ENCODE measurements at places on chromosomes 3 and 15.

- no peak for DNase-seq
Observed at GRCh38 chr3:6791161-6791560, 69.8 kb upstream of the GRM7 start.

GRCh38 chr15:25799906-25800700 lies 63.0 kb downstream of the ATP10A start:
- no peak for DNase-seq

DNA sequence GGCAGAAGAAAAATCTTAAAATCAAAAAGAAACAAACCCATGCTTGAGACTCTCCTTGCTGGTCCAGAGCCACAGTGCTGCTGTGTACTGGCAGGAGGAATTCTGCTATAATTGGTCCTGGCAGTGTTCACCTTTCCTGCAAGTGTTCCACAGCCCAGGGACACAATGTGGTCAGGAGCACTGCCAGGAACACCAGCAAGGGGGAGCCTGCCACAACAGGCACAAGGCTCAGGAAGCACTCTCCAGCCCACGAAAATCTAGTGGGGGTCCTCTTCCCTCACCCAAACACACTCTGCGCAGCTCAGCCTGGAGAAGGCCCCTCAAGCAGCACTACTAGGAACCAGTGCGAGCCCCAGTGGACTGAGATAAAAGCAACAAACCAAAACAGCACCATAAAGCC lies 92.9 kb downstream of the UBE3A start:
- DNase-seq = no peak

GRCh38 chr15:87573039-87573438 lies 683.5 kb downstream of the NTRK3 start:
- DNase-seq = no peak

- no peak for DNase-seq
Observed at GRCh38 chr15:50880206-50880605, 28.3 kb upstream of the AP4E1 start.

DNA sequence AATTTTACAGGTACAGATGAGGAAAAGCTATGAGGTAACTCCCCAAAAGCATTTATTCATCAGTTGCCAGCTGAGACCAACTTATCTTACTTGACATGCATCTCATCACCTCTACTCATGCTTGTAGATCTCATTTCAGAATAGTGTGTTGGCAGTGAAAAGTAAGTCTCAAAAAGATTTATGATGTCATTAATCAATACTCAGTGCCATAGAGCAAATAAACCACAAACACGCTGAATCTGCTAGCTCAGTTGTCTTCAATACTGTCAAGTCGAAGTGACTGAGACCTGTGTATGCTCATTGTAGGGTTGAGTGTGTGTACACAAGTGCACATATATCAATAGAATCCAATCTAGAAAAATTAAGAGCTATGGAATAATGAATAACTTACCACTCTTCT lies 413.5 kb downstream of the CNTN3 start:
- no peak for DNase-seq

GRCh38 chr3:123926396-123926795 lies 34.6 kb downstream of the CCDC14 start:
- DNase-seq = no peak

- DNase-seq = no peak
Observed at GRCh38 chr3:109155828-109156227, 19.3 kb downstream of the C3orf85 start.

DNA sequence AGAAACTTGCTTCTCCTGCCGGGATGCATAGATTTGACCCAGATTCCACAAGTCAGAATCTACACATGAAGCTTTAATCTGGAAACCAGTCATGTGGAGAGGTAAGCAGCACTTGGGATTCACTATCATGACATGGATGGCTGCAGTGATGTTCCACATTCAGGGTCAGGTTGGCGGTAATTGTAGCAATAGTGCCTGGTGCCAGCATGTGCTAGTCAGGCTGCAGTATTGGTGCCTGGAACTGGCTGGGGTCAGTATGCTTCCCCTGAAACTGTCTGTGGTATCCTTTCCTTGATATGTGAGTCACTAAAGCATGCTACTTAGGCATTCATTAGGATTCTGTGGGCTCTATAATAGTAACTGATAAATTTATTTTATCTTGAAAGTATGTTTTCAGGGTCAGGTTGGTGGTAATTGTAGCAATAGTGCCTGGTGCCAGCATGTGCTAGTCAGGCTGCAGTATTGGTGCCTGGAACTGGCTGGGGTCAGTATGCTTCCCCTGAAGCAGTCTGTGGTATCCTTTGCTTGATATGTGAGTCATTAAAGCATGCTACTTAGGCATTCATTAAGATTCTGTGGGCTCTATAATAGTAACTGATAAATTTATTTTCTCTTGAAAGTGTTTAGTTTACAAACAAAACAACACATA lies 1439.2 kb downstream of the ZPLD1 start:
- DNase-seq = no peak

DNA sequence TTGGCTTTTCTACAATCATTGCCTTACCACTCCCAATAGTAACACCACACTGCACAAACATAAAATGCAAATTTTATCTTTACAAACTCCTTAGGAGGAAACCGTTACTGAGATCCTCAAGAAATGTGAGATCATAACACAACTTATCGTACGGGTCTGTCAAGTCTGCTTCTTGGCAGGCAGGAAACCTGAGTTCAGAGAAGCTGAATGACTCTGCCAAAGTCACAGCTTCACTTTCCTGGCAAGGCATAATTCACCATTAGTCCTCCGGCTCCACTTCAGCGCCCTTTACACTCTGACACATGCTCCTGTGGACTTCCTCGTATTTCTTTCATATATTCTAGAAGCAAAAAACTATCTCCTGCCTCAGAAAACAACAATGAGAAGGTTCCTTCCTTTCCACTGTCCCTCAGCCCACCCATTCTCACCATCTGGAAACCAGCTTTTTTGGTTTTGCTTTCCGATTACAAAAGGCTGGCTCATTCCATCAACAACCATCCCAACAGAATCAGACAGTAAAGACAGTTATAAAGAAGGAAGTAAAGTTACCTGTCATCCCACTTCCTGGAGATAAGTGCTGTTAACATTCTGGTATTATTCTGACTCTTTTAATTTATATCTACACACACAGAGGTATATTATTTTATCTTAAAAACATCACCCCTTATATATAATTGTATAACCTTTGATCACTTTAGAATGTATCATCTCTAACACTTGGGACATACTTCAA lies 223.4 kb downstream of the STT3B start:
- DNase-seq = no peak

DNA sequence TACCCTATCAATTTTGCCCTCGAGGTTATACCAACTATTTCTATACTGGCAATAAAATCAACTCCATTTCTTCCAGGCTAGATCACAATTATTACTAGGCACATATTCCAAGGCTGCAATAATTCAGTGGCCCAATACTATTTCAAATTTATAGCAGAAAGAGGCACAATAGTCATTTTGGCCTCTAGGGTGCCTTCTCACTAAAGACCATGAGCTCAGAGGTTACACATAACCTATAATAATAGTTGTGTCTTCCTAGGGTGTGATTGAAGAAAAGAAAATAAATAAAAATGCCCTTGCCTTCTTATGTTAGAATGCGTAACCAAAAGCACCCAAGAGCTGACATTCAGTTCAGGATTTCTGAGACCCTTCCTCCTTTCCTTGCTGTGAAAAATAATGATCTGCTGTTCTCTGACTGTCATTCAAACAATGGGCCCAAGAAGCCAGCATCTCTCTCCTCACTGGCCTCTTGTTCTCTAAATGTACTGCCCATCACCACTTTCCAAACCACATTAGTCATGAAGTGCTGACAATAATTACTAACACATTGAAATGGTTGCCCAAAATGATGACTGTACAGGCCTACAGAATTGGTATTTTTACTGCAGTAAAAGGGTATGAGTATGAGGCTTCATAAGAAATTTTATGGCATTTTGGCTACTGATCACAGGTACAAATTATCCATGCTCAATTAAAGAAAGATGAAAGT lies 244.8 kb downstream of the LRRN1 start:
- no peak for DNase-seq

DNA sequence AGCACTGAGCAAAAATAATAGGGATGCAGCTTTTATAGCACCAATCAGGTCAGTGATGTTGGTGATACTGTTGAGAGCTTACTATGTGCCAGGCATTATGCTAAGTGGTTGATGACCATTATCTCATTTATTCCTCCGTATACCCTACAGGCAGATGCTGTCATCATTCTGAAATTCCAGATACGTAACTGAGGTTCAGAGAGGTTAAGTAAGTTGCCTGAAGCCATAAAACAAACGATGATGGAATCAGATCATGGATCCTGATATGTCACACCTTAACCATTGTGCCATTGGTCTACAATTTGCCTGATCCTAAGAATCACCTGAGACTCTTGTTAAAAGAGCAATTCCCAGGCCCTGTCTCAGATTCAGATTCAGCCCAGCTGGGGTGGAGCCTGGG lies 49.5 kb downstream of the ST6GAL1 start:
- no peak for DNase-seq

DNA sequence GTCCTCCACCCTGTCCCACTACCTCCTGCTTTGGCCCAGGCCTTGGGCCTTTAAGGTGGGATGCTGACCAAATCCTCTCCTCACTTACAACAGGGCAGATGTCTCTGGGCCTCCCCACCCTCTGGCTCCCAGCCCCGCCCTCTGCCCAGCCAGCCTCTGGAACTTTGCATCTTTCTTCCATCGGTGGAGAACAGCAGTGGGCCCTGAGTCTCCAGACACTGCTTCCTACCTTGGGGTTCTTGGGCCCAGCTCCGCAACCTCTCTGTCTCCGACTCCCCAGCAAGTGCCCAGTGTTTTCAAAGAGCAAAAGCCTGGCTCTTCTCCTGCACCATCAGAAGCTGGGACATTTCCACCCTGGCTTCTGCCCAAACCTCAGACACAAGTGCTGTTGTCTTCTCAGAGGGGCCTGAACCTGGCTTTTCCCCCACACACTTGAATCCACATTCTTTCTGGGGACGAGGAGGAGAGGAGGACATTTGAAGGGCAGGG lies 33.1 kb downstream of the MRAS start:
- no peak for DNase-seq

DNA sequence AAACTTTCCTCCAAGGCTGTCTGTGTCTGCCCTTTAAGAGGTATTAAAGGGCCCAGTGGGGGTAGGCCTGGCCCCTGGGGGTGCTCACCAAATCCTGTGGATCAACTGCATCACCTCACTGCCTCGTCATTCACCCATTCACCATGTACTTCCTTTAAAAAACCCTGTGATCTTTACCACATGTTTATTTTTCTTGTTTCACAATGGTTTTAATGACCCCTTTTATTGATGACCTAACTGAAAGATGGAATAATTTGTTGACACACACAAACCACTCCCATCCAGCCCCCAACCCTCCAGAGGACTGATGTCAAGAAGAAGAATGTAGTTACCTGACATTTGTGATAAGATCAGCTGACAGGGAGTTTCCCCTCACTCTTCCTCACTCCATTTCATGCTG lies 40.8 kb downstream of the KCNAB1 start:
- no peak for DNase-seq

GRCh38 chr15:49168016-49168415 lies 2.0 kb upstream of the GALK2 start:
- no peak for DNase-seq

- DNase-seq = no peak
Observed at GRCh38 chr3:18669374-18669773, 244.2 kb upstream of the SATB1 start.

GRCh38 chr3:193830791-193831191 lies 237.8 kb downstream of the OPA1 start:
- no peak for DNase-seq

DNA sequence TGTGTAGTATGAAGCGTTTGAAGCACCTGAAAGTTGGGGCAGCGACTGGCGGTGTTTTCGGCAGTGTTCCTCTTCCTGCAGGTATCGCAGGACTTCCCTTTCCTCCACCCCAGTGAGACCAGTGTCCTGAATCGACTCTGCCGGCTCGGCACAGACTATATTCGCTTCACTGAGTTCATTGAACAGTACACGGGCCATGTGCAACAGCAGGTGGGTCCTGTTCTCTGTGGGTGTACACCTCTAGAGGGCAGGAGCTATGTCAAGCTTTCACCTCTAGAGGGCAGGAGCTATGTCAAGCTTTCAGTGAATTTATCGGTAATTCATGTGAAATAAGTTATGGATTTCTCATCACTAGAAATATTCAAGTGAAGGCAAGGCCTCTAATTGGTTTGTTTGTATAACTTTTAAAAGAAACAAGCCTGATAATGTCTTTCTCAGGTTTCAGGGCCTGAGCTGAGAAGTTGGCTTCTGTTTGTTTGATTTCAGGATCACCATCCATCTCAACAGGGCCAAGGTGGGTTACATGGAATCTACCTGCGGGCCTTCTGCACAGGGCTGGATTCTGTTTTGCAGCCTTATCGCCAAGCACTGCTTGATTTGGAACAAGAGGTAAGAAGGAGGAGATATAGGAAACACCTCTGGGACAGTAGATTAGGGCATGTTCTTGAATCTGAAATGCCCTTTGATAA lies 5.3 kb downstream of the TUBGCP4 start:
- no peak for DNase-seq

GRCh38 chr3:59372346-59372745 lies 322.5 kb upstream of the CFAP20DC start:
- DNase-seq = no peak

- no peak for DNase-seq
Observed at GRCh38 chr3:165491487-165491886, 295.3 kb upstream of the SLITRK3 start.

DNA sequence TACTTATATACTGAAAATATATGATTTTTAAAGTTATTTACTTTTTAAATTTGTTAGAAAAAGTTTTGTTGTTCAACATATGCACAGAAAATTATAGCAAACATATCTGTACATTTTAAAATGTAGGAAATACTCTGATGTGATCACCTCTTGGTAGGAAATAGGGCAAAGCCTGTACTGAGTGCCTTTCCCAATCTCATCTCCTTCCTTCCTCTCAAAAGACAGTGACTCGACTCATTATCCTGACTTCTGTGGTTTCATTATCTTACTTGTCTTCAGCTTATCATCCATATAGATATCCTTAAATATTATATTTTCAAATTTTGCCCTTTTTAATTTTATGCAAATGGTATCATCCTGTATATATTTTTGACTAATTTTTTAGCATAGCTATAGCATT lies 18.4 kb upstream of the ALCAM start:
- no peak for DNase-seq

GRCh38 chr15:71746719-71747118 lies 63.6 kb upstream of the NR2E3 start:
- no peak for DNase-seq

DNA sequence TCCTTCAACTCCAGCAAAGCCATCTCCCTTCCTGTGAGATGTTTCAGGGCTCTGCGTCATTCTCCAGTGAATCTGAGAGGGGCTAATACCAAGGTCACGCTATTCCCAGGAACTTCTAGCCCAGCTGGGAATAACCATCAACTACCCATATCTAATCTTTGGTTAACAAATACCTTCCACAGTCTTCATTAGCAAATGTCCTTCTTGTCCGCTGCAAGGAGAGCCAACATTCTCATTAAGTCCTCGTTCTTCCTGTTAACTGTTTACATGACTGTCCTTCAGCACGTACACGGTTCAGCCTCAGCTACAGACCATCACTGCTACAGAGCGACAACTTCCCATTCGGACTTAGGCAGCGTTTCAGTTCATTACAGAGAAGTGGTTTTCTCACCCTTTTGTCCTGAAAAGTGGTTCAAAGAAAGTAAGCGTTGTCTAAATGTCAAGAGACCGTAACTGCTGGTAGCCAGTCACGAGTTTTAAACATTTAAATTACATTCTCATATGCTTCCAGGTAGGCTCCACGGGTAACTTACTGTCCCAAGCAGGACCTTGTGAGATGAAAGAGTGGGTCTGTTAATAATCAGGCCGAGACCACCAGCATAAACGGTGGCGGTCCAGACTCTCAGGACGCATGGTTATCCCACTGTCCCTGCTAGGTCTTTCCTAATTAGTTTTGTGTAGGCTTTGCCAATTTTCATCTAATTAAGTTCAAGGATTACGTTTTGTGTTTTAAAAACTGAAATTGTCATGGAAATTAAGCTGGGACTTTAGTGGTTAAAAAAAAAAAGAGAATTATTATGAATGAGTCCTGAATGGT lies 63.8 kb downstream of the CHSY1 start:
- no peak for DNase-seq

Data from cortex of kidney (tissue), 1 donor.